Foreskin melanocyte (primary cell): ENCODE measurements at places on chromosomes 2 and 18.

DNA sequence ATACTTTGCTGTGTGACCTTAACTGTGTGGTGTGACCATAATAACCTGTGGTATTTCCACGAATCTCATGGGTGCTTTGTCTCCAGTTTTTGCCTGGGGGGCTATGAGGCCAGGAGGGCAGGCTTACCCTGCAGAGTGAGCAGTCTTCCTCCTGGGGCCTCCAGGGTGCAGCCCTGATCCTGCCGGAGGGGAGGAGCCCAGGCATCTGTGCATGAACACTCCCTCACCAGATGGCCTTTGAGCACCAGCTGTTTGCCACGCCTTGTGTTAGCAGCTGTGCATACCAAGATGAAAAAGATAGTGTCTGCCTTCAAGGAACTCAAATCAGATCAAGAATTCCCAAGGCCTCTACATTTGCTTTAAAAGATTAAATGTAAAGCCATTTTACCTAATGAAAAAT, 75.0 kb upstream of the RBM44 start:
- peak; percentile 23 for DNase-seq

DNA sequence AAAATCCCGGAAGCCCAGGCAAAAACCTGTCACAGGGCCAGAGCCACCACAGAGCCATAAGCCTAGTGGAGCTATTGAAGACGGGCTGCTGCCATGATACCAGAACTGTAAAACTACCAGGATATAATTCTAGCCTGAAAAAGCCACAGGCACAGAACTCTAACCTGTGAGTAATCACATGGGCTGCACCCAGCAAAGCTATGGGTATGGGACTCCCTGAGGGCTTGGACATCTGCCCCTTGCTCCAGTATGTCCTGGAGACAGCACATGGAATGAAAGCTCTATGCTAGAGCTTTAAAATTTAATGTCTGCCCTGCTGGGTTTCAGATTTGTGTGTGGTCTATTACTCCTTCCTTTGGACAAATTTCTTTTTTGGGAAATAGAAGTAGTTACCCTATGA, 2183.6 kb upstream of the CELF4 start:
- no peak for DNase-seq

- DNase-seq: no peak
These were observed 5.6 kb downstream of the TBR1 start for GRCh38 chr2:161421686-161422085.

- DNase-seq: no peak
These were observed 9.8 kb upstream of the CLIP4 start for GRCh38 chr2:29105375-29105774.

DNA sequence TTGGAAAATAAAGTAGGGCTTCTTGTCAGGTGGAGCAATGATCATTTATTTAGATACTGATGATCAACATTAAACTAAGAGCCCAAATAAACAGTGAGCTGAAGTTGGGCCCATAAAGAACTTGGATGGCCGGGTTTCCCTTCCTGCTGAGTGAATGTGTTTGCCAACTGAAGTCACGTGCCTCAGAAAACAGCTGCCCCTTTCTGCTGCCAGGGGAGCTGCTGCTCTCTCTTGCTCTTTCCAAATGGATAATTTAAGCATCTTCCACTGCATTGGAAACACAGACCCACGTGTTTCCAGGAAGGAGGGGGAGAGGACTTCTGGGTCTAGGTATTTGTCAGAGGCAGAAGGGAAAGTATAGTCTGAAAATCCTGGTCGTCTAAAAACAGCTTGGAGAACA, 22.9 kb upstream of the NCKAP5 start:
- DNase-seq: no peak

DNA sequence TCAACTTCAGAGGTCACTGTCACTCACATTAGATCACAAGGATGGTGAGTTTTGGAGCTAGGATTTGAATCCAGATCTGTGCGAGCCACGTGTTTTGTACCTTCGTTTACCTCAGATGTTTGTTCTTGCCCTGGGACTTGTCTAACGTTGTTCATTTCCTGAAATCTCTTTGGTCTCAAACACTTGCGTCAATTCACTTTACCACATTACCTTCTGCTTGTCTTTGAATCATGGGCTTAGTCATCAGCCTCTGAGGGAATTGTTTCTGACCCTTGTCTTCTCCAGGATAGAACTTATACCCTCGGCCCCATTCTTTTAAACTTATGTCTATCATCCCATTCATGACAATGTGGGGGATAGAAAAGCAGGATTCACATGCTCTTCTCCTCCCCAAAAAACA, 282.7 kb downstream of the DCDC2C start:
- DNase-seq: no peak

GRCh38 chr2:6212491-6212890, 520.3 kb downstream of the SOX11 start:
- DNase-seq: no peak

DNA sequence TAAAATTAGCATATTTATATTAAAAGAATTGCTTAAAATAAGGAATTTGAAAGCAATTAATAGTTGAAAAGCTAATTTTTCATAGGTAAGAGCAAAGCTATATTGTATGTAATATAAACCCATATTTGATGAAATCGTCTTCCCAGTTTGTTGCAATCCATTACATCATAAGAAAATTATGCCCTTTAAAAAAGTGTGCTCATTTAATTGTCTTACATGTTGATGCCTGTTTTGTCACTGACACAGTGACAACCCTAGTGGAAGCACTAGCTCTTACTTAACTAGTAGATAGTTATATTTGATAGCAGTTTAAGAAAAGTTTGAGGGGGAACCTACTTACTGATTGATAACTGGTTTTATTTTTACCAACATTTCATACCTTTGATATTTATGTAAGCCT, 30.0 kb upstream of the IL18RAP start:
- no peak for DNase-seq

GRCh38 chr2:159217676-159218075, 68.8 kb downstream of the WDSUB1 start:
- no peak for DNase-seq

- no peak for DNase-seq
These were observed 85.3 kb upstream of the RANBP2 start for GRCh38 chr2:108634011-108634410.
